Ascending aorta (tissue), 2 donors: ENCODE measurements at places on chromosomes 5 and 9.

- peak; percentile 65 for DNase-seq
Measured at GRCh38 chr9:125189011-125189360, 617 bp downstream of the PPP6C start.

DNA sequence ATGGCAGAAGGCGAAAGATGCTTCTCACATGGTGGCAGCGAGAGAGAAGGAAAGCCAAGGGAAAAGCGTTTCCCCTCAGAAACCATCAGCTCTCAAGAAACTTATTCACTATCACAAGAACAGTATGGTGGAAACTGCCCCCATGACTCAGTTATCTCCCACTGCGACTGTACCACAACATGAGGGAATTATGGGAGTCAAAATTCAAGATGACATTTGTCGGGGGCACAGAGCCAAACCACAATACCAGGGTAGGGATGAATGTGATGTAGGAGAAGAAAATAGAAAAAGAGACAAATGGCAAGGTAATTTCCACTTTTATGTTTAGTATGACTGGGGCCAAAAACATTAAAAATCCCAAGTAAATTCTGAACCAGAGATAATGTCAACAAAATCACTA is 216.8 kb downstream of the TRIM36 start:
- DNase-seq: no peak

DNA sequence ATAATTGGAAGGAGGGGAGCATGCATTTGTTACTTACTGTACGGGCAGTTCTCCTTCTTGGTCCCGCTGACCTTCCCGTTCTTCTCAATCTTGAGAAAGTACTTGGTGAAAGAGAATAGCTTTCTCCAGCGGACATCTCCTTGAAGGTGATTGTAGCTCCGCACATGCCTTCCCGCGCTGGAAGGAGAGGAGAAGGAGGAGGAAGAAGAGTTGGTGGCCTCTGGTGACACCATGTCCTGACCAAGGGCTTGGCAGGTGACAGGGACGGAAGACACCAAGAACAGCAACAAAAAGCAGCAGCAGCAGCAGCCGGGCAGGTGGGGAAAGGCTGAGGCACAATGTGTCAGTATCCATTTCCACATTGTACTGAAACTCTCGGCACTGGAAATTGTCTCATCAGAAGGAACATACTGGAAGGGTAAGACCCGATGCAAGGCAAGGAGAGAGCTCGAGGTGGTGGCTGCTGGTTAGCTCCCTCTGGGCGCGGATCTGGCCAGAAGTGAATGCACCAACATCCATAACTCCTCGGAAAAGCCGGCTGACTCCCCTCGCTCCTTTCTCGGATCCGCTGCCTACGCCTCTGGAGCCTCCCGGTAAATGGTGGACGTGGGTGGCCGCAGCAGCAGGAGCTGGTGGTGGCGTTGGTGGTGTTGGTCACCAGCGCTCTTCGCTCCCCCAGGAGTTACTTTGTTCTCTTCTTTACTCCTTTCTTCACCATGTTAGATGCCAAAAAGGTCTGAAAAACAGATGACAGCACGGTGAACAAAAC is 715 bp downstream of the FGF10 start:
- DNase-seq: no peak

- peak; percentile 78 for DNase-seq
Measured at GRCh38 chr5:1503241-1504068, 20.3 kb downstream of the LPCAT1 start.

DNA sequence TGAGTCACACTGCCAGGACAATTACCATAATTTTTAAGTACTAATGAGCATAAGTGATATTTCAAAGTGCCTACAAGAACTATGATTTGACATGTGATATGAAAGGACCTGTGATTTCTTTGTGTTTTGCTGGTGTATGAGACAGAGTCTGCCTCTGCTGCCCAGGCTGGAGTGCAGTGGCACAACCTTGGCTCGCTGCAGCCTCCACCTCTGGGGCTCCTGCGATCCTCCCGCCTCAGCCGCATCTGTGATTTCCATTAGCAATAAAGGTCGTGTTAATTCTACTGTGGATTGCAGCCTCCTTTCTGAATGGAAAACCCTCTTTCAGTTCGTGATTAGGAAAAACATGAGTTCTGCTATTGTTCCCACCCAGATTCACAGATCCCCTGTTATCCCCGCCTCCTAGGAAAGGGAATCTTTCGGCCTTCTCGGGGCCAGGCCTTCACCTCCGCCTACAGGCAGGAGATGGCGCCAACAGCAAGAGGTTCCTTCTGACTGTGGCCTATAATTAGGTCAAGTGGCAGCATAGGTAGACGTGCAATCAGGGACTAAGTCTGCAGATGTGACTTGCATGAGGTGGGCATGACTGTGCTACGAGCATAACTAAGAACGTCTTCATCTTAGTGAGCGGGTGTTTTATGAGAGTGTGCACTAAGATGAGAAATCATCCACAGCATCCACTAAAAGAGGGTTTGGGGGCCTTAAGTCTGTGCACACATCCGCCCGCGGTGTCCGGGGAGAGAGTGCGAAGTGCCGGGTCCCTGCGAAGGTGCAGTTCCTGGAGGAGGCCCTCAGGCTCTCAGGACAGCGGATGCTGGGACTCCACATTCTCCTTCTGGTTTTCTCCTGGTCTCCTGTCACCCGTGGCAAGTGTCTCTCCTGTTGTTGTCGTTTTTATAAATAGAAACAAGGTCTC is 23.1 kb downstream of the TRIM7 start:
- DNase-seq: no peak

DNA sequence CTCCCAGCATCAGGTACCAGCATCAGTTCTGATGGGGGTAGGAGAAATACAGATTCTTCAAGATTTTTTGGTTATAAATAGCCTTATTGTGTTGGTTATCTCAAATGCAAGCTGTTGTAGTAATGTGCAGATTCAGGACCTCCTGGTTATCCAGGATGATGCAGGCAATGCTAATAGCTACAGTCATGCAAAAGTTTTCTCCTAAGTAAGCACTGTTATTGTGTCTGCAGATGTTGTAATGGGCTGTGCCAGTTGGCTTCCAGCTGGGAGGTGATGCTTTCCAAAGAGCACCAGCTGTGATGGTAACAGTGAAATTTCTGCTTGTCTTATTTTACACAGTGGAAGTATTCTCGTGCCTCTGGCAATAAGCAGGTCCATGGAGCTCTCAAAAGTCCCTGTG is 719.2 kb upstream of the CTNND2 start:
- DNase-seq: no peak

GRCh38 chr5:172834415-172835289 is 601 bp downstream of the ERGIC1 start:
- DNase-seq: no peak

- peak; percentile 75 for DNase-seq
Measured at GRCh38 chr9:21789541-21790037, 12.8 kb upstream of the MTAP start.

- DNase-seq: no peak
Measured at GRCh38 chr9:73167614-73168013, 15.9 kb downstream of the ANXA1 start.

DNA sequence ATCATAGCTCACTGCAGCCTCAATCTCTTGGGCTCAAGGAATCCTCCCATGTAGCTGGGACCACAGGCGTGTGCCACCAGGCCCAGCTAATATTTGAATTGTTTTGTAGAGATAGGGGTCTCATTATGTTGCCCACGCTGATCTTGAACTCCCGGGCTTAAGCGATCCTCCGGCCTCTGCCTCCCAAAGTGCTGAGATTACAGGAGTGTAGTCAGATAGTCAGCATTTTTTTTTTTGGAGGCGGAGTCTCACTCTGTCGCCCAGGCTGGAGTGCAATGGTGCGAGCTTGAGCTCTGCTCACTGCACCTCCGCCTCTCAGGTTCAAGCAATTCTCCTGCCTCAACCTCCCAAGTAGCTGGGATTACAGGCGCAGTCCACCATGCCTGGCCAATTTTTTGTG is 1.6 kb upstream of the SAR1B start:
- DNase-seq: peak; percentile 21

- no peak for DNase-seq
Measured at GRCh38 chr5:80125022-80125961, 90.1 kb downstream of the THBS4 start.

- DNase-seq: no peak
Measured at GRCh38 chr5:1011226-1011631, 2.6 kb downstream of the NKD2 start.

DNA sequence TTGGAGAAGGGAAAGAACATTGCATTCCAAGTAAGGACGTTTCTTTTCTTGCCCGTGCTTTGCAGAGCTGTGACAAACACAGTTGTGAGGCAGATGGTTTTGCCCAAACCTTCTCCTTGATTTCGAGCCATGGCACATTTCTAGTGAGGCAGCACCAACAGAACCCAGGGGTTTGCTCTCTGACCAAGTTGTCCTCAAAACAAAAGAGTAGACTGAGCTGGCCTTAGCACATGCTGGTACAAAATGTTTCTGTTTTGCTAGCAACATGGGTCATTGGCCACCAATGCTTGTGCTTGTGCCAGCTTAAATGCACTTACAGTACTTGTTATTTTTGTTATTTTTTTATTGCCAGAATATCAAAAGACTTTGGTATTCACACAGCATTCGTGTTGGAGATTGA is 328.8 kb downstream of the GADD45G start:
- peak; percentile 74 for DNase-seq

- no peak for DNase-seq
Measured at GRCh38 chr9:18604767-18605730, 131.1 kb downstream of the ADAMTSL1 start.

GRCh38 chr5:36692791-36693763 is 86.7 kb downstream of the SLC1A3 start:
- peak; percentile 83 for DNase-seq

GRCh38 chr9:133375116-133375723 is 640 bp downstream of the SURF4 start:
- no peak for DNase-seq

DNA sequence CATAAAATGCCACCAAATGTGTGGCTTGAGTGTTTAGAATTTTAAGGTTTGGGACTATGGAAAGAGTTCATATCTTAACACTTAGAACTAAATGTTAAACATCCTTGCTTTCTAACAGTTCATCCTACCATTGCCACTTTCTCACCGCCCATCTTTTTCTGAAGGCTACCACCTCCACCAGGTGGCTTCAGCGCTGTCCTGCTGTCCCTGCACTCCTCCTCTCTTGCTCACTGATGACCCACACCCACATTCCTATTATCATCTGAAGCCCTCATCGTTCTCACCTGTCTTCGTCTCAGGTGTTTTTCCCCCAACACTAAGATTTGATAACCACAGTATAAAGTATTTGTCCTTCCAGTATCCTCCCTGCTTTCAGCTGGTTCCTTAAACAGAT is 7.4 kb downstream of the MEGF10 start:
- no peak for DNase-seq

GRCh38 chr5:116521173-116521872 is 53.3 kb downstream of the SEMA6A start:
- DNase-seq: no peak

DNA sequence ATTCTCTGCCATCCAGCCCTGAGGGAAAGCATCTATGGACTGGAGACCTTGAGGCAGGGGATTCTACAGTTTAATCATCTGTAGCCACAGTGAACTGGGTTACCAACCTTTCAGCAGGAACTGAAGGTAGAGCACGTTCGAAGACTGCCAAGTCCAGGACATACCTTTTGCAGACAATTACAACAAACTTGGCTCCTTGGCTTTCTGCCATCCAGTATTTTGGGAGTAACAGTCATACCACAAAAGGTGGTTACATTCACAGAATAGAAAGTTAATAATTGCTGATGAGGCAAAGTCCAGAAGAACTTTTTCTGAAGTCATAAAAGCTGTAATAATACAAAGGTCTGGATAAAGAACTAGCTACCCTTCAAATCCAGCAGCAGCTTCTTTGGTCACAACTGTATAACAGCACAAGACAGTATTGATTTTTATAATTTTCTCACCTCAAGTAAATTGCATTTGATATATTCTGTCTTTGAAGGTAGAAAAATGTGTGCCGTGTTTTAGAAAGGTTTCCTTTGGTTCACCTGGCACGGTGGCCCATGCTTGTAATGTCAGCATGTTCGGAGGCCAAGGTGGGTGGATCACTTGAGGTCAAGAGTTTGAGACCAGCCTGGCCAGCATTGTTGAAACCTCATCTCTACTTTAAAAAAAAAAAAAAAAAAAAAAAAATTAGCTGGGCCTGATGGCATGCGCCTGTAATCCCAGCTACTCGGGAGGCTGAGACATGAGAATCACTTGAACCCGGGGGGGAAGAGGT is 236.6 kb downstream of the NR3C1 start:
- no peak for DNase-seq

DNA sequence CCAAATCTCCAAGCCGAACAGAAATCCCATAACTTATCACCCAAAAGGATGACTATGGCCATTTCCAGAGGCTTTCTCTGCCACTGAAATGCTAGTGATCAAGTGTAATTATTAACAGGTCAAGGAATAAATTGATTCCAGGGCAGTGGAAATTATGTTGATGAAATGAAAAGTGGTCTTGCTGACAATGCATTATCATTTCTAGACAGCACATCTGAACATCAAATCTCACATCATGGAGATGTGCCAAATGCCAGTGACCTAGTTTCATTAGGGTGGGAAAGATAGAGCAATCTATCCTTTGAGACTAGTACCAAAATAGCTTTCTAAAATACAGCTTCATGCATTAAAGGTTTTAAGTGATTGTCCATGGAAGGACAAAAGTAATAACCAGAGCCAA is 86.1 kb downstream of the AUH start:
- no peak for DNase-seq

GRCh38 chr5:111535879-111536549 is 23.7 kb upstream of the STARD4 start:
- DNase-seq: no peak

DNA sequence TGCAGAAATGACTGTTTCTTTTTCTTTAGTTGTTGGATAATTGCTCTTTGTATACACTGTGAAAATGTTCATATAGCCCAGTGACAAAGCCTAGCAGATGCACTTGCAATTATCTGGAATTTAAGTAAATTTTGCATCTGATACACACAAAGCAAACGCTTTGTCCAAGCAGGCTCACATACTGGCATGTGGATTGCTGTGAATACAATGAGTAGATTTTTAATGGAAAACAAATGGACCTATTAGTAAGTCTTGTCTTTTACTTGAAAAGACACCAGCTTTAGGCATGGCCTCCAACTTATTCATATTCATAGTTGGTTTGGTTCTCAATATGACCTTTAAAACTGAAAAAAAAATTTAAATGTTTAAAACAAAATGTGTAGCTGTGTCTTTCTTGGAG is 1299.8 kb upstream of the WWC1 start:
- no peak for DNase-seq
